Astrocyte of the hippocampus (primary cell): ENCODE measurements at places on chromosomes 1 and 21.

DNA sequence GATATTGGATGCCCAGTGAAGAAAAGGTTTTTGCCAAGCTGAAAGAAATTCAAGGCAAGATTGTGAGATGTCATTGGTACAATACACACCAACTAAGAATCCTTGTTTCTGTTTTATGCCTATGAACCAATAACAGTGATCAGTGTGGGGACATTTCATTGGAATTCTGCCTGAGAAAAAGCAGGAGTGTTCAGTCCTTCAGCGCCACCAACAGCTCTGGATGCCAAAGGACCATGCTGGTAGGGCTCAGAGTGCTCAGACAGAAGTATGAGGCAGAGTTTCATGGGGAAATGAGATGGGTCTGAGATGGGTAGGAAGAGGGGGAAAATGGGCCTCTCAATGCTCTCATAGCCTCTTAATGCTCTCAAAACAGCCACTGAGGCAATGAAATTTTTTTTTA is 56.5 kb downstream of the GABPA start:
- no peak for DNase-seq

DNA sequence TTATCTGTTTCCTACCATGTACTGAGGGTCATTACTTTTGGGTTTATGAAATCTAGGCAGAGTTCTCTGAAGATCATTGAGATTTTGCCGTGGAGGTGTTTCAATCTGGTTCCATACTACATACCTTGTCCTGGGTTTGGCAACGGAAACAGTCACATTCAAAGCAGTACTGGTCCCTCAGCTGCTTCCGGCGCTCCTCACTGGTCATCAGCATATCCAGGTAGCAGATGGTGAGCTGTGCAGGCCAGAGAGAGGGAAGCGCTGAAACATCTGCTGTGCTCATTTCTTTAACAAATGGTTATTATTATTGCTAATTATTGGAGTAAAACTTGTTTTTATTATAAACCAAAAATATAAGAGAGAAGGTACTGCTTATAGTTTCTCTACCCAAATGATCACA is 591.7 kb downstream of the SMYD3 start:
- no peak for DNase-seq

- peak; percentile 33 for DNase-seq
Measured at GRCh38 chr1:89589515-89589914, 43.4 kb upstream of the LRRC8C start.

DNA sequence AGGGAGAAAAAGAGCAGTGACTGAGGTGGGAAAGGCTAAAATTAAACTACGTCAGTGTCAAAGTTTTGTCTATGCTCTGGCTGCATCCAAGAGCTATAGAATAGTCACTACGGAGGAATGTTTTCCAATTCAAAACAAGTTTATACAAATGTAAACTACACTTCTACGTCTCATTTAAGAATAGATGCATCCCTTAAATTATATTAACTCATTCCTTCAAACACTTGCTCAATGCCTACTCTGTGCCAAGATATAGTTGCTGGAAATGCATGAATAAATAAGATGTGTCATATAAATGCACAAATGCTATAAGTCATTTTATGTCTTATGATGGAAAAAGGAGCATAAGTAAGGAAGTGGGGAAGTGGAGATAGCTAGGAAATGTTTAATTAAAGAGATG is 4.2 kb upstream of the COLGALT2 start:
- no peak for DNase-seq

DNA sequence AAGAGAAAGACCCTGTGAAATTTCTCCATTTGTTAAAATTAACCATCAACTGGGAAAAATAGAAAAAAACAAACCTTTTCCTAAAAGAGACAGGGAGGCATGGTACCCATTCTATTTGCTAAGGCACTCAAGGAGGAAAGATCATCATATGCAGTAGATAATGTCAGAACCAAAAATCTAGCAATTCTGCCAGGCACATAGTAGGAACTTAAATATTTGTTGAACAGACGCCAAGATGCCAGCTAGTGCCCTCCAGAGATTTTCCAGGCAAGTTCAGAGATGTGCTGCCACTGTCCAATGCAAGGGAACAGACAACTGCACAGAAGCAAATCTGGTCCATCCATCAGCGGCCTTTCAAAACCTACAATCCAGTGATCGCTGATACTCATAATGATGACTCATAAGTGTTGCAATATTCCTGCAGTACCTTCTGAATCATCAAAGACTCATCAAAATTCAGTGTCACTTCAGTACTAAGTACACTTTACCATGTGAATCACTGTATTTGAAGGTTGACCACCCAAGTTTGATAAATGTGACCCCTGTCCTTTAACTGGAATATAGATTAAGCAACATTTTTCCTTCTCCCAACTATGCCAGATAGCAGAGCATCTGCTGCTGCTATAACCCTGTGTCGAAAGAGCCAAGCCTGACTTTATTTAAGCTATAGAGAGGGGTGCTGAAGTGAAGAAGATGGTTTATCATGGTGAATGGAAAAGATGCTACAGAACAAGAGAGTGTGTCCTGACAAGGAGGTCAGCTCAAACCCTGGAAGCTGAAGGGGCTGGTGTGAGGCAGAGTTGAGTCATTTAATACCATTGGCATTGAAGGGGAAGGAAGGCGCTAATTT is 99.1 kb downstream of the MT1HL1 start:
- DNase-seq = peak; percentile 48

GRCh38 chr21:45996311-45997204 is 15.0 kb downstream of the COL6A1 start:
- DNase-seq = no peak

- DNase-seq = no peak
Measured at GRCh38 chr1:56819387-56819899, at the start of gene FYB2. Gene FYB2, minus strand, starts transcription at chr1:56819404. Its CDS starts 114 bp downstream, at chr1:56819290.

- DNase-seq = no peak
Measured at GRCh38 chr1:86826856-86827255, 87.1 kb downstream of the SELENOF start.

DNA sequence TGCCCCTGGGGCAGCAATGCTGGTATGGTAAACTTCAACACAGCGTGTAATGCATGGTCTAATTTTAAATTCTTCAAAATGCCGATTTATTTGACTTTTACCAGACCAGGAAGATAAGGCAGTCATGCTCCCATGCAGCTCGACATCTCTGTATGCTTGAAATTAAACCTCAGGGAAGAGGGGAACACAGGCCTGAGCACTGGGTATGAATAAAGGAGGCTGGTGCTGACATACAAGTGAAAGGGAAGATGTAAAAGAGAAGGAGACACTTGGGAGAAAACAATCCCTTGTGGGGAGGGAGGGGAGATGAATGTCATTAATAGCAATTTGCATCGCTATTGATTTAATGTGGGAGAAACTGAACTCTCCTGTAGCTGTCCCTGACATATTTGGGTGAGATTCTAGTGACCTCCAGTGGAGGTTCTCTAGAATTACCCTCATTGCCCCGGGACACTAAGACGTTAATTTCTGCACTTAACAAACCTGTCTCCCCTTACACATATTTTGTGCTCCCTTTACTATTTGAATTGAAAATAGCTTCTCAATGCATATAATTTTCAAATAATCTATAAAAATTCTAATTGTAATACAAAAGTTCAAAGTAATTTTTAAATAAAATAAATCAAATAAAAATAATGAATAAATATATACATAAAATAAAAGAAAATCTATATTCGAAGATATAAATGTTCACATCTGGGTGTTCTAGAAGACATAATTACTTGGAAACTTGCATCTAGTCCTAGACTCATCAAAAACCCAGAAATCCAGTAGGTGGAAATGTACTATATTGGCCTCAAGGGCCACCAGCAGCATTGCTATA is 283.1 kb downstream of the LMX1A start:
- DNase-seq = peak; percentile 77

DNA sequence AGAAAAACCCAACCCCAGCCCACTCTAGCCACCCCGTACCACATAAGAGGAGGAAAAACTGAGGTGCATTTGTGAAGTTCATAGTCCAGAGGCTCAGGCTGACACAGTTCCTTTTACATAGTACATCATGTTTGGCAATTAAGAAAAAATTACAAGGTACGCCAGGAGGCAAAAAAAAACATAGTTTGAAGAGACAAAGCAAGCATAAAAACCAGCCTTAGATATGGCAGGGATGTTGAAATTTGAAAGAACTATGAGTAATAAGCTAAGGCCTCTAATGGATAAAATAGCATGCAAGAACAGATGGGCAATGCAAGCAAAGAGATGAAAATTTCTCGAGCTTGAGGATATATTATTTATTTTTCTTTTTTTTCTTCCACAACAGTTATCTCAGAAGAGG is 31.9 kb downstream of the MIXL1 start:
- DNase-seq = no peak

DNA sequence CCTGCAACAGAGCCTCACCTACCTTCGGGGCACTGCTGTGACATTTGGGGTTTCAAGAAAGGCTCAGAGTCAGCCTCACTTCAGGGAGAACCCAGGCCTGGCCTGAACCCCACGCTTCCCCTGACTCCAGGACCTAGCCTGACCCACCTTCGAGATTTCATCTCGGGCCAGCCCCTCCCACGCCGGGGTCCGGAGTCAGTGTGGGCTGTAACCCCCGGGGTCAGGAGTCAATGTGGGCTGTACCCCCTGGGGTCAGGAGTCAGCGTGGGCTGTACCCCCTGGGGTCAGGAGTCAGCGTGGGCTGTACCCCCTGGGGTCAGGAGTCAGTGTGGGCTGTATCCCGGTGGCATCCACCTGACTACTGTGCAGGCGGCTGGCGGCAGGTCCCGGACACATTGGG is 183.0 kb upstream of the RAB4A start:
- DNase-seq = no peak

GRCh38 chr1:203554071-203554470 is 60.1 kb downstream of the OPTC start:
- no peak for DNase-seq

DNA sequence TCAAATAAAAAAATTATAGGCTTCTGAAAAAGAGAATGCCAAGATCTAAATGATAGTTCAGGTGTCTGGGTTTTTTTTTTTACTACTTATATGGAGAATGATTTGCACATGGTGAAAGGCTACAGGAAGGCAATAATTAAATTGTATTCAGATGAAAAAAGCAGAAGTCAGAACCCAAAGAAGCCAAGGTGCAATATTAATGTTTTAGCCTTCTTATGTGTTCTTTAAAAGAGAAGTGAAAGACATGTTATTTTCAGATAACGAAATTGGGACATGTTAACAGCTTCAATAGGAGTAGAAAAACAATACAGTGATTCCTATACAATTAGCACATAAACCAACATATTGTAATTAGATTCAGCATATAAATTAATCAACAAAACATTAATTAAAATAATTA is 452.9 kb upstream of the PRMT6 start:
- DNase-seq = no peak

DNA sequence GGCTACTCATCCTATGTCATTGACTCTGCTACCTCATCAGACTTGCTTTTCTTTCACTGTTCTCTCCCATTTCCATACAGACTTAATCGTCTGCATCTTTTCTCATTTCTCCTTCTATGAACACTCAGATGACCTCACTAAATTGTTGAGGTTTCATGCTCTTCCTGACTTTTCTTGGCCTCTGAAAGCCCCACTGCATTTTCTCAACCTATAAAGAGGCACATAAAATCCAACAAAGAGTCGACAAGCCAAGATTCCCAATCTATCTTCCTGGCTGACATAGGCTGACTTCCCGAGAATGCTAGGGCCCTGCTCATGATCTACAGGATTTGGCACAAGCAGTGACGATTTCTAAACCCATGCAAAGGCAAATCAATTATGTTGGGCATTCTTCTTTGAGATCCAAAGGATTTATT is 280.8 kb upstream of the DPYD start:
- DNase-seq = peak; percentile 69

GRCh38 chr1:11498956-11499594 is 20.1 kb downstream of the DISP3 start:
- DNase-seq = no peak

- DNase-seq = peak; percentile 31
Measured at GRCh38 chr1:213985209-213986019, 2.4 kb upstream of the PROX1 start.

- peak; percentile 75 for DNase-seq
Measured at GRCh38 chr1:114152508-114153260, 985 bp downstream of the SYT6 start.

- peak; percentile 34 for DNase-seq
Measured at GRCh38 chr1:86394416-86394815, 1.7 kb downstream of the ODF2L start.

DNA sequence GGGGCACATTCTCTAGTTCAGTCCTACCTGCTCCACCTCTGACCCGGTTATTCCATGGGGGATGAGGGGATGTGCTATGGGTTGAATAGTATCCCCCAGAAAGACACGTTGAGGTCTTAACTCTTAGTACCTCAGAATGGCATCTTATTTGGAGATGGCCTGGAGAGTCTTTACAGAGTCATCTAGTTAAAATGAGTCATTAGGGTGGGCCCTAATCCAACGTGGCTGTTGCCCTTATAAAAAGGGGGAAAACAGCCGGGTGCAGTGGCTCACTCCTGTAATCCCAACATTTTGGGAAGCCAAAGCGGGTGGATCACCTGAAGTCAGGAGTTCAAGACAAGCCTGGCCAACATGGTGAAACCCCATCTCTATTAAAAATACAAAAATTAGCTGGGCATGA is 5.7 kb downstream of the TMPRSS3 start:
- DNase-seq = no peak

DNA sequence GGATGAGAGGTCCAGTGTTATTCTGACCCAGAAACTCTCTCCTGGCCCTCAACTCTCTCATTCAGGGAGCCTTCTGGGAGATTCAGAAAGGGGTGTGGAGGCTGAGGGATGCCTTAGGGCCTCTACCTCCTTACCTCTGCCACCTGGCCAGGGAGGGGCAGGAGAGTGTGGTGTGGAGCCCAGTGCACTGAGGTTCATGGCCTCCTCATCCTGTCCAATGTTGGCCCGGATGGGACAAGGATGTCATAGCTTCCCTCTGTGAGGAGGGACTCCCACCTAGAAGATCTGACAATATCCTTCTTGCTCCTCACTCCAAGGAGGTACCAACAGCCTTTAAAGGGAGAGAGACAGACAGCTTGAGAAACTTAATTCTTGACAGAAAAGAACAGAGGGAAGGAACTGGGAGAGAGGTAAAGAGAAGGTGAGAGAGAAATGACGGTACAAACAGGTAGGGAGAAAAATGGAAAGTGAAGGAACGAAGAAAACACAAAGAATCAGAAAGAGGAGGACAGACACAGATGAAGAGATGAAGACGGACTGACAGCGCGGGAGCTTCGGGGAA is 779 bp downstream of the BEND5 start:
- DNase-seq = peak; percentile 16

DNA sequence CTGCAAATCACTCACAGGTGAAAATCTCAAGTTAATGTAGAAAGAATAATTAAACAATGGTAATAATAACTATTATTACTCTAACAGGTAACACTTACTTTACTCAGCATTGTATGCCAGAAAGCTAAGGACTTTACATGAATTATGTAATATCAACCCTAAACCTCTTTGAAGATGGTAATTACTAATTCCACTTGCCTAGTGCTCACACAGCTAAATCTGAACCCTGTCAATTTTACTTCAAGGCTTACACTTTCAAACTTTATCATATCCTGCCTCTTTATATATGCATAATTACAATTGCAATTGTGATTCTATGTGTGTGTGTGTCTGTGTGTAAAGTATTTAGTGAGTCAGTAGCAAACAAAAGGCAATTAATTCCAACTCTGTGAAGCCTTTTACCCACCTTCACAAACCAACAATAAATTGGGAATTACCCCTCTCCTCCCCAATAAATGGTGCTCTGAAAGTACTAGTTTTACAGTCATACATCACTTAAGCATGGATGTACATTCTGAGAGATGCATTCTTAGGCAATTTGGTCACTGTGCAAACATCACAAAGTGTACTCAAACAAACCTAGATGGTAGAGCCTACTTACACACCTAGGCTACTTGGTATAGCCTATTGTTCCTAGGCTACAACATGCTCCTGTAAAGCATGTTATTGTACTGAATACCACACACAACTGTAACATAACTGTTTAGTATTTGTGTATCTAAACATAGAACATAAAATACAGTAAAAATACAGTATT is 5.9 kb downstream of the ZNF644 start:
- DNase-seq = peak; percentile 55

GRCh38 chr1:152228831-152229230 is 4.8 kb upstream of the HRNR start:
- DNase-seq = no peak
